NCI-H1105 treated with DMSO at 0.1 percent for 48 hours (cell line): ENCODE measurements at places on chromosomes 6 and 20.

- no peak for DNase-seq
Observed at GRCh38 chr20:20743511-20744169, 31.2 kb upstream of the RALGAPA2 start.

DNA sequence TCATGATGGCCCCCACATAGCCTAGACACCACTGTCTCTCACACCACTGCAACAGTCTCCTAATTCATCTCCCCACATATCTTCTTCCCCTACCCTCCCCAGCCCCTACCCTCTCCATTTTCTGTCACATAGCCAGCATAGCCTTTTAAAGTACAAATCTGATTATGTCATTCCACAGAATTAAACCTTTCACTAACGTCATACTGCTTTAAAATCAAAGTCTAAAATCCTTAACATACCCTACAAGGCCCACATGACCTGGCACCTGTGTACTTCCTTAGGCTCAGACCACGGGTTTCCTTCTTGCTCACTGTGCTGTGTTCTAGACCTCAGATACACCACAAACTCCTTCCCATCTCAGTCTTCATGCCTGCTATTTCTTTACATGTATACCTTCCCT lies 5.9 kb downstream of the OSTM1 start:
- DNase-seq: no peak

DNA sequence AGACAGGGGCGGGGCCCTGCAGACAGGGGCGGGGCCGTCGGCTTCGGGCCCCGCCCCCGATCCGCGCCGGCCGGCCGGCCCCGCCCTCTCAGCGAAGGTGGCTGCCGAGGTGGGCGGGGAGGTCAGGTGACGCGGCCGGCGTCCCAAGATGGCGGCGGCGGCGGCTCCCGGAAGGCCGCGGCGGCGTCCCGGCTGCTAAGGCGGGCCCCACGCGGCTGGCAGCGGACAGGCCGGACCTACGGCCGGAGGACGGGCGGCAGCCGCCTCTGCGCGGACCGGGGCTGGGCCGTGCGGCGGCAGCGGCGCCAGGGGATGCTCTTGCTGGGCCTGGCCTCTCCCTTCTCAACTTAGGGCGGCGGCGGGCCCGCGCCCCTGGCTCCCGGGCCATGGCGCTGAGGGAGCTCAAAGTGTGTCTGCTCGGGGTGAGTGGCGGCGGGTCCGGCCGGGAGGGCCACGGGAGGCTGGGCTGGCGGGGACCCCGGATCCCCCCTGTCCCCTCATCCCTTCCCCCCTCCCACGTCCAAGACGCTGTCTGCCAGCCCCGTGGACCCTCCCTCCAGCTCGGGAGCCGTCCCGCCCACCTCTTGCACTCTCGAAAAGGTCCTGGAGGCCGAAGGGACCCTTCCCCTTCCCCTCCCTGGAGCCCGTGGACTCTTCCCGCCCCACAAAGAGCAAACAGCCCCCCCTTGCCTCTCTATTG lies at the start of gene RAB22A:
Gene RAB22A, plus strand, starts transcription at position 125 of the 700 bp plus-strand sequence. Its CDS starts 262 bp downstream, at position 387.
- peak; percentile 40 for DNase-seq

- no peak for DNase-seq
Observed at GRCh38 chr6:87012743-87013142, 75.4 kb downstream of the HTR1E start.

GRCh38 chr6:16575655-16576054 lies 185.6 kb downstream of the ATXN1 start:
- DNase-seq: no peak

DNA sequence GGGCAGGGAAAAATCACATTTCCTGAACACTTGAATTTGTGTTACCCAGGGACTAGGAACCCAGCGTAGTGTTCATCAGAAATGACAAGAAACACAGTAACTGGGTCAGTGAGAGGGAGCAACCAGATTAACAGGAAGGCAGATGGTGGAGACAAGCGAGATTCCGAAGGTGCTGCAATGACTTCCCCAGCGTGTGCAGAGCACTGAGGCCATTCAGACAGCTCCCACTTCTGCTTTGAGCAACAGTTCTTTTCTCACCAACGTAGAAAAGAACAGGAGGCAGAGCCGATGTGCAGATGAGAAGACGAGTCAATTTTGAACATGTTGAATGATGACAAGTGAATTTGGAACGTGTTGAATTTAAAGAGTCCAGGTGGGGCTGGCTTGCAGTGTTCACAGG lies 63.1 kb upstream of the IFNGR1 start:
- DNase-seq: no peak

DNA sequence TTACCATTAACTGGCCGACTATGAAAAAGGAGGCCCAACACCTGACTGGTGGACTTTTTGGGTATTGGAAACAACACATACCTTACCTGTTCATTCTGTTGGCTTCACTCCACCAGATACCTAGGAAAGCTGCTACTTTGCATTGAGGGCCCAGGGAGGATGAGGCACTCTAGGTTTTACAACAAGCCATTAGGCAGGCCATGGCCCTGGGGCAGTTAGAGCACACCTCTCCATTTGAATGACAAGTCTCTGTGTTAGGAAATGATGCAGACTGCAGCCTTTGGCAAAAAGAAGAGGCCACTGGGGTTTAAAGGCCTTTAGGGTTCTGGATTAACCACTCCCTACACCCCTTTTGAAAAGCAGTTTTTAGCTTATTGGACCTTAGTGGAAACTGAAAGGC lies 144.3 kb downstream of the OR2B2 start:
- no peak for DNase-seq
